ENCODE measurements at places on chromosomes 6 and 20.

GRCh38 chr6:105794239-105794638 lies 291.9 kb upstream of the PRDM1 start:
- no peak for DNase-seq

DNA sequence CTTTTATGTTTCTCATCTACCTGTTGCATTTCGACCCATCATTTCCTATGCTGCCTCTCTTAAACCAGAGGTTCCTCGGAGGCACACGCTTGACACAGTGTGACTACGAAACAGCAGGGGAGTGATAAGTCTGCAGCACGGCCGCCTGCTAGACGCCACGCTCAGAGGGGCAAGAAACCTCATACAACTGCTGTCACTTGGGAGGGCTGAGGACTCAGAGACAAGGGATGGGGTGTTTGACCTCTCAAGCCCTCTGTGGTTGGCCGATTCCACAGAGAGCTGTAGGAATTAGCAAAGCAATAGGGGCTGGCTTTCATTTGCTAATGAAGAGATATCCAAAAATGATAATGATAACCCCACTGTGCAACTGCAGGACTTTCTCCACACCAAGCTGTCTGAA lies 372.5 kb downstream of the ZFAND3 start:
- no peak for DNase-seq

DNA sequence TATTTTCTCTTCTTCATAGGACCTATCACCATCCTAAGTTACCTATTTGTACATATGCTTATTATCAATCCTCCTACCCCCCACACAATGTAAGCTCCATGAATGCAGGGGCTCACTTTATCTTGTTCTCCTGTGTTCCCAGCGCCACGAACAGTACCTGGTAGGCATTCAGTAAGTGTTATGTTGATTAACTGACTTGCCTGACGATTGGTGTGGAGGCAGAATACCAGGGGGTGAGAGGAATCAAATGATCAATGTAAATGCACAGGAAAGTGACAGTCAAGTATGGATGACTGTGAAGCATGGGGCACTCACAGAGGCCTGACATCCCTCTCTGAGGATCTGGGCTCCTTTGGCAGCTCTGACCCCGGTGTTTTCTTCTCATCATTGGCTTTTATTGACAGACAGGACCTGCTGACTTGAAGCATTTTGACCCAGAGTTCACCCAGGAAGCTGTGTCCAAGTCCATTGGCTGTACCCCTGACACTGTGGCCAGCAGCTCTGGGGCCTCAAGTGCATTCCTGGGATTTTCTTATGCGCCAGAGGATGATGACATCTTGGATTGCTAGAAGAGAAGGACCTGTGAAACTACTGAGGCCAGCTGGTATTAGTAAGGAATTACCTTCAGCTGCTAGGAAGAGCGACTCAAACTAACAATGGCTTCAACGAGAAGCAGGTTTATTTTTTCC lies 6.1 kb upstream of the IFT52 start:
- DNase-seq: no peak

- DNase-seq: no peak
Measured at GRCh38 chr6:39130691-39131090, 15.7 kb upstream of the SAYSD1 start.

DNA sequence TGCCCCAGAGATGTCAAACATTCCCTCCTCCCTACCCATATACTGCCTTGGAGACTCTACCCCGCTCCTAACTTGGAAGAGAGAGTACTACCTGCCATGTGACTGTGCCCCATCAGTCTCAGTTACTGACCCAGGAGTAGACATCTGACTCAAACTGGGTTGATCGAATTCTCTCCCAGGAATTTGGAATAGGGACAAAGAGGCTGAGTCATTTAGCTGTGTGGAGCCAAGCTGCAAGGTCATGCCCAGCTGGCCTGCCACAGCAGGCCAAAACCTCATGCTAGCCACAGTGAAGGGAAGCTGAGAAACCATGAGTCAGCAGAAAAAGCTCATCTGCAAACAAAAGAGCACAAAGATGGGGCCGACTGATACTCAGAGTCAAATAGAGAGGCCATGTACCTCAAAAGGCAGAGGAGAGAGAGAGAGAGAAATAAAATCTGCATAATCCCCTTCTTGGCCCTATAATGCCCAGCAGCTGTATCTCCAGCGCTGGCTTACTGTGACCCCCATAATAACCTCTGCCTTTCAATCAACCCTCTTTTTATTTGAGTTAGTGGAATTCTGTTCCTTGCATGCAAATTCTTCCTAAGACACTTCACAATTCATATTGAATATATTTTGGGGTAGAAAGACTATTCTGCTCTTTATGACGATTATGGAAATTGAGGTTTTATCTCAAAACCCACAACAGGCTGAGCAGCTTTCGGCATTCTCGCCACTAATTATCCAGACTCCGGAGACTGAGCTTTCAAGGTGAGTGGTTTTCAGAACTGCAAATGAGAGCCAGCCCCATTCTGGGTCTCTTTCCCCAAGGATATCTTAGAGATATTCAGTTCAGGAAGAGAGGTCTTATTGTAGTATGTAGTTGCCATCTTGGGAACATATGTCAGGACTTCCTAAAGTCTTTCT lies 21.4 kb upstream of the AKIRIN2 start:
- DNase-seq: no peak
